ENCODE measurements at places on chromosomes 12 and 14. TPM values are rescaled to one million over a fixed set of nuclear protein-coding genes. Genes with fewer than 3 reads are reported as not detected.

The CLEC4E gene
- total RNA-seq = not detected

The ACVRL1 gene
- 0.07 TPM for total RNA-seq

The CAND1 gene
- 198 TPM for total RNA-seq

GRCh38 chr14:69985463-69985862 is 106.2 kb downstream of the SMOC1 start:
- no peak for DNase-seq

DNA sequence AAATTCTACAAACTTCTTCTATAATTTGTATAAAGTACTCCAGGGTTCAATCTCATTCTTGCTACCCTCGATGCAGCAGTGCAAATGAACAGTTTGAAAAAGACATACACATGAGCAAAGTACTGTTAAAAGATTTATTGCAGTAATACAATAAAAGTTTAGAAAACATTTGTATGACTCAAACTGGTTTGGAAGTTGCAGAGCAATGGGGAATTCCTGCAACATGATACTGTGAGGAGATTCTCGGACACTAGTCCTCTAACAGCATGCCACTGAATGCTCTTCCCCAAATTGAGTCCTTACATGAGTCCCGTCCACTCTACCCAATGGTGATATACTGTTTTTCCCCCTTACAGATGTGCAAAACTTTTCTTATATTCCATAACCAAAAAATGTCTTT is 45.4 kb downstream of the ATG14 start:
- no peak for DNase-seq

GRCh38 chr12:75921622-75922289 is 109.8 kb downstream of the PHLDA1 start:
- no peak for DNase-seq
